ENCODE measurements at places on chromosomes 11 and 22.

- no peak for DNase-seq
Measured at GRCh38 chr11:96167203-96167758, 175.7 kb downstream of the MAML2 start.

GRCh38 chr22:47098554-47098953 lies 336.1 kb downstream of the TBC1D22A start:
- no peak for DNase-seq

DNA sequence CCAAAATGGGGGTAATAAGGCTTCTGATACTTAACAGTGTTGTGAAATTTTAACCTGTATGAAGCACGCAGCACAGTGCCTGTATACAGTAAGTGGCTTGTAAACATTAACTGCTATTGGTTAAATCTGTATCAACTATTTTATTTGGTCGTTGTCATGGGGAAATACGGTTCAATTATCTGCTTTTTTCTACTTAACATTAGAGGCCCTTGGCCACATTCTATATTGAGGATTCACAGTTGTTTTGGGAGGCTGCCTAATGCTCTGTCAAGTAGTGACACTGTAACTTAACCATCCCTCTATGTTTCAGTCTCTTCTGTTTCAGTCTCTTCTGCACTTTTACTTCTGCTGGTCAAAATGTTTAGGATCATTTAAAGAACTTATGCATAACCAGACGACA lies 95.6 kb downstream of the LDLRAD3 start:
- DNase-seq: no peak

DNA sequence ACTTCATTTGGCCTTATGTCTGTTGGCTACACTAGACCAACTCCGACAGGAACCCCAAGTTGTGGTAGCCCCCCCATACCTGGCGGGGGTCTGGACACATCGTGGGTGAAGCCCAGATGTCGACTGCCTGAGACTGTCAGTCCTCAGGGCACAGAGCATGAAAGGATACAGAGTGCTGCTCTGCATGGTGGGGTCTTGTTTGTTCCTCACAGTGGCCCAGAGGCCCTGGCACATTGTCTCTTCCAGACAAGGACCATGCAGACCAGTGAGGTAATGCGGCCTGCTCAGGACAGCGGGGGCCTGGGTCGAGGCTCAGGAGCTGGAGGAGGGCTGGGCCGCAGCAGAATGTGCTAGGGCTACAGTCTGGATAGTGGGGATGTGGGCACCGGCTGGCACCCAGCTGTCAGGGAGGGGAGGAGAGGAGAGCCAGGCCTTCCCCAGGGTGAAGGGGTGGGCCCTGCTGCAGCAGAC lies 14.6 kb downstream of the CAPN5 start:
- no peak for DNase-seq

DNA sequence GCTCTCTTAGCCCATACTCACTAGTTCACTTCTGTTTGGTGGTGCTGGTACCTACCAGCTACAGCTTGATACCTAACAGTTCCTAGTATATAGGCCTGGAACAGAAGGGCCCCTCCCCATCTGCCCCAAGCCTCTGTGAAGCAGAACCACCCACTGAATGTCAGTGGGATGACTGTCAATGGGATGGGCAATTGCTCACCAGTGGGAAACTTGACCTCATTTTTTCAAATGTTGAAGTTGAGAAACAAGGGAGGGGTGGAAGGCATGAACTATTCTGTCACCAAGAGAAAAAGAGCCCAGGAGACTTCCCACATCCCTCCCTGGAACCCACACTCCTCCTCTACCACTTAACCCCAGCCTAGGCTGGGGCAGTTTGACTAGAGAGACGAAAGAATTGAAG lies at the start of gene NLRP10:
Gene NLRP10 (minus strand): TSS at position 62 of the 400 bp plus-strand sequence. CDS start 1,952 bp downstream, outside the sequence.
- DNase-seq: no peak

GRCh38 chr22:36369004-36369921 lies 18.5 kb downstream of the MYH9 start:
- DNase-seq: no peak

GRCh38 chr11:75191330-75191717 lies 40.4 kb downstream of the SLCO2B1 start:
- DNase-seq: no peak

DNA sequence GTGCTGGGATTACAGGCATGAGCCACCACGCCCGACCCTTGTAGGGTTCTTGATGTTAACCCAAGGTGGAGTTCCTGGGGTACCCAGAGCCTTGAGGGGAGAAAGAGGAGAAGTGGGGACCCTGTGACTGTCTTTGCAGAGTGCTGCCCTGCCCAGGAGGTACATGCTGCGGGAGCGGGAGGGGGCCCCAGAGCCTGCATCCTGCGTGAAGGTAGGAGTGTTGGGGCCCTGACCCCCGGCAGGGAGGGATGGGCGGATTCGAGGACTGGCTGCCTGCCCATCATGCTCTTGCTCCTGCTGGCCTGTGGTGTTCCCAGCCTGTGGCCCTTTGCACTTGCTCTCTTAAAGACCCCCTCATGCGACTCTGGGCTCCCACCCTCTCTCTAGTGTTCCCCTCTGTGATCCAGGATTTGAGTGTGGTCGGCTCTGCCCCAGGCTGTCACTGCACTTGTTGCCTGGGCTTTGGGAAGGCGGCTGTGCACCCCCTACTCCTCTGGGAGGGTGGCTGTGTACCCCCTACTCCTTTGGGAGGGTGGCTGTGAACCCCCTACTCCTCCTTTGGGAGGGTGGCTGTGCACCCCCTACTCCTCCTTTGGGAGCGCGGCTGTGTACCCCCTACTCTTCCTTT lies 4.5 kb downstream of the SCO2 start:
- no peak for DNase-seq

DNA sequence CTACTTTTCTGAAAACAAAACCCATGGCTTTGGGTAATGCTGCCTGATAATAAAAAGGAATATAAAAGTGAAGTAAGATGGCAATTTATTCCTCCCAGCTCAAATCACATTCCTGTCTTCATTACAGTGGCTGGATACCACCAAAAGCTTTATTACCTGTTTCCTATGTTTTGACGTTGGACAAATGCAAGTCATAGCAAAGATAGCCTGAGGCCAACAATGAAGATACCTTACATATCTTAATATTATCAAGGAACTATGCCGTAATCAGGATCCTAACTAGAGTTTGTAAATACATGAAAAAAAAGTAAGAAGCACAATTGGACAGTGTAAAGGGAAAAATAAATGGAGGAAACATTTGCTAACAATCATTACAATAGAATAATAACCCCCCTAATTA lies 202.4 kb downstream of the SOX6 start:
- no peak for DNase-seq

GRCh38 chr22:49966774-49967705 lies 6.5 kb downstream of the PIM3 start:
- DNase-seq: no peak

DNA sequence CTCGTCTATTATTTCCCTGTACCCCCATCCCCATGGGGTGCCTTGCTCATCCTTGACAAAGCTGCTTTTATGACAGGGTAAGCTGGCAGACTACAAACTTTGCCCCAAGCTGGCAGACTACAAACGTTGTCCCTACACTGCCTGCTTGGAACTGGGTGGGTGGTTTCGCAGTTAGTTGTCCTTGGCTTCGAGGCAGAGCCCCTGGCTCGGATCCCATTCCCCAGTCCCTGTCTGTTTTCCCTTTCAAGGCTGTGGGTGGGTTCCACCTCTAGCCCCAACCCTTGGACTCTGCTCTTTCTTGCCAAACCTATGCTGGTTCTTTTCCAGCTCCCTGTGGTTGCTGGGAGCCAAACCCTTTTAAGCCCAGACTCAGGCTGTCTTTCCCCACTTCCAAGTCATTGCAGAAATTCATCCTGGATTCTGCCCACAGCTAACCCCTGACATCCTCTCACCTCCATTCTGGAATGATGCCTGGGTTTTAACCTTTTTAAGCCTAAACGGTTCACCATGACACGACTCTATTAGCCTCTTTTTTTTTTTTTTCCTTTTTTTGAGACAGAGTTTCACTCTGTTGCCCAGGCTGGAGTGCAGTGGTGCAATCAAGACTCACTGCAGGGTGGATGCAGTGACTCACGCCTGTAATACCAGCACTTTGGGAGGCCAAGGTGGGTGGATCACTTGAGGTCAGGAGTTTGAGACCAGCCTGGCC lies 9.2 kb upstream of the RBM14 start:
- peak; percentile 73 for DNase-seq

DNA sequence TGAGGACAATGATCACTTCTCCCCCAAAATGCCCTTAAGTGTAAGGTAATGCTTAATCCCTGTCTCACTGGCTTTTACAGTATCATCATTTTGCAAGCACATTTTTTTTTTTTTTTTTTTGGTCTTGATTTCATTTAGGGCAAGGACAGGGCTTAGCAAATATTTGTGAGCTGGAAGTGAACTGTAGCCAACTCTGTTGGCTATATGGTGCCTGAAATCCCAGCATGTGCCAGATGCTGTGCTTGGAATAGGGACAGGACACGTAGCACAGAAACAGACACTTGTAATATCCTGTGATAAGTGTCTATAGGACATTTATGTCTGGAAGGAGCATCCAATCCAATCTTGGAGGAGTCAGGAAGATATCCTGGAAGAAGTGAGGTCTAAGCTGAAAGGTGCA lies 198.3 kb downstream of the NAV2 start:
- DNase-seq: no peak

DNA sequence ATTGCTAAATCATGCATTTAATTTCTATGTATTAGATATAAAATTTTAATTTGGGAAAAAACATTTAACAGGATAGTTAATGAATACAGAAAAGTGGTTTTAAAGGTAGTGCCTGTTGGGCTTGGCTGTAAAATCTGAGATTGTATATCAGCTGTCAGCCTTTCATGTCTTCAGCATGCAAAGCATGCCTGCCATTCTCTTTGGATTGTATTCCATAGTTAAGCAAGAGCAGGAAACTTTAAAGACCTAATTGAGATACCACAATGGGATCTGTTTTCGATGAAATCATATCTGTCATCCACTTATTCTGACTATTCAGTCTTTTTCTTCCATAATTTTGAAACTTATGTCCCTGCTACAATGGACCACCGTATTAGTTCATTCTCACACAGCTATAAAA lies 451.0 kb upstream of the DDI1 start:
- no peak for DNase-seq

GRCh38 chr11:134206185-134206584 lies 17.6 kb downstream of the NCAPD3 start:
- DNase-seq: no peak

GRCh38 chr22:46147471-46148267 lies 2.7 kb upstream of the PPARA start:
- DNase-seq: no peak

DNA sequence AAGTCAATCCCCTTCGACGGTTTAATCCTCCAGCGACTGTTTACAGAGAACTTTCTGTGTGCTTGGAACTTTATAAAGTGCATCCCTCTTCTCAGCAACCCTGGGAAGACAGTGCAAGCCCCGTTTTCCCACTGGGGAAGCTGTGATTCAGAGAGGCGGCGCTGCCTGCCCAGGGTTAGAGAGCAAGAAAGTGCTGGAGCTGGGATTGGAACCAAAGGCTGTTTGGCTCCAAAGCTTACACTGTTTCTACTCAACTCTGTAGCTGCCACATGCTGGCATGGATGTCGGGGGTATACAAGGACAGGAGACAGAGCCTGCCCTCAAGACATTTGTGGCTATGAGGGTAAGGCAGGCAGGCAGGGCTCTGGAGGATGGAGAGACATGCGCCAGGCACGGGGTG lies 13.0 kb downstream of the FBLN1 start:
- DNase-seq: no peak

GRCh38 chr11:45147891-45148675 lies 1.6 kb downstream of the PRDM11 start:
- DNase-seq: no peak

DNA sequence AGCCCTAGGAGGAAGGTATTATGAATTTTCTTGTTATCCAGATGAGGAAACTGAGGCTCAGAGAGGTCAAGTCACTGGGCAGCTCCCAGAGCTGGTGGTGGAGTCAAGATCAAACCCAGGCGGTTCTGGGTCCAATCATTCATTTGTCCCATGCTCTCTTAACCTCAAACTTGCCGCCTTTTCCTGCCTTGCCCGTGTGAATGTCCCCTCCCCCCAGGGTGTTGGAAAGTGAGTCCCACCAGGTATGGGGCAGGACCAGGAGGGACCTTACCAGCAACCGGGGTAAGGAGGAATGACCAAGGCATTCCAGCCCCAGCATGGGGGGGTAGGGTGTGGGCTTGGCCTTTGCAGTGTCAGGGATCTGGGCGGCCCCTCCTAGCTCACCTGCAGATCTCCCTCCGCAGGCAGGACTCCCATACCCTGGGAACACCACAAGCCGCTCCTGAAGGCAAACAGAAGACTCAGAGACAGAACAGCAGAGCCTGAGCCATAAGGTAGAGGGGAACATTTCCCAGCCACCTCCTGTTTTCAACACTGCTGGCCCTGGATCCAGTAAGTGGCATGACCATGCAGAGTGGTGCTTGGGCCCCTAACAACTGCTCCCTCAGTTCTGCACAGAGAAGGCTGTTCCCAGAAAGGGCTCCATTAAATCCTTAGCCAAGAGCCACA lies 41.2 kb upstream of the SYT7 start:
- DNase-seq: no peak

- DNase-seq: no peak
Measured at GRCh38 chr22:28742562-28742962, 723 bp downstream of the HSCB start.

DNA sequence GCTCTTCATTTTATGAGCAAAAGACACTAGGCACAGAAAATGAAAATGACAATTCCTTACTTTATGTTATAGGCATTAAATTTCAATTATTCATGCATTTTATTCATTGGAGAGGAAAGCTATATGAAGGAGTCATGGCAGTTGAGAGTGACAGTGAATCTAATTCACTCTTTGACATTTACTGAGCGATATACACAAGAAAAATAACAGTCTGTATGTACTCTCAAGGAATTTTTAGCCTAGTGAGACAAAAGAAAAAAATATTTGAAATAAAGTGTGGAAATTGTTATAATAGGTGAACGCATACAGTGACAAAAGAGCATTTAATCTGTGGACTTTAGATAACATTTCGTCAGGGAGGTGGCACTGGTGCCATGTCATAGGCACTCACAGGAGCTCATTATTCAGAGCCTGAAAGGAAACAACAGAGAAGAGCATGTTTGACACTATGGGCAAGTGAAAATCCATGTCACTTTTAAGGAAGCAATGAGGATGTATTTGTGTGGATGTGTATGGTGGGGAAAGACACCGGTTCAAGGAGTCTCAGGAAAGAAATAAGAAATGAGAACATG lies 323.1 kb downstream of the LUZP2 start:
- DNase-seq: no peak

DNA sequence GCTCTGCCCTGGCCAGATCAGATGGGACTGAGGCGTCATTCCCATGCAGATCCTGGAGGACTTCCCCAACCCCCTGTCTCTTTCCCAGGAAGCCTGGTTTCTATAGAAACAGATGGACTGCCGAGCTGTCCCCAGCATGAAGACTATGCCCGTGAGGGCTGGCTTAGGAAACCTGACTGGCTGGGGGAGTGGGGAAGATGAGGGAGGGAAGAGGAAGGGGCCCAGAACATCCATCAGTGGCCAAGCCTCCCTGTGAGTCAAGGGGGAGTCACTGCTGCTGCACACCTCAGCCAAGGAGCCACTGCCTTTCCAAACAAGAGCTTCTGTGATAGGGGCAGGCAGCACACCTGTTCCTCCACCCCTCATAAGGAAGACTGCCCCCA lies 5.8 kb downstream of the TP53I11 start:
- DNase-seq: no peak

GRCh38 chr11:60069450-60069849 lies 13.0 kb downstream of the MS4A3 start:
- DNase-seq: no peak

GRCh38 chr11:12496181-12497025 lies 119.0 kb downstream of the PARVA start:
- no peak for DNase-seq

- no peak for DNase-seq
Measured at GRCh38 chr11:131913267-131913666, 542.9 kb downstream of the NTM start.

- no peak for DNase-seq
Measured at GRCh38 chr11:76197941-76198640, 8.2 kb downstream of the WNT11 start.
